NCI-H748 treated with DMSO at 0.1 percent for 48 hours (cell line): ENCODE measurements at places on chromosomes 1 and 21.

- no peak for DNase-seq
These were observed 400.7 kb upstream of the DAB1 start for GRCh38 chr1:57824535-57824934.

DNA sequence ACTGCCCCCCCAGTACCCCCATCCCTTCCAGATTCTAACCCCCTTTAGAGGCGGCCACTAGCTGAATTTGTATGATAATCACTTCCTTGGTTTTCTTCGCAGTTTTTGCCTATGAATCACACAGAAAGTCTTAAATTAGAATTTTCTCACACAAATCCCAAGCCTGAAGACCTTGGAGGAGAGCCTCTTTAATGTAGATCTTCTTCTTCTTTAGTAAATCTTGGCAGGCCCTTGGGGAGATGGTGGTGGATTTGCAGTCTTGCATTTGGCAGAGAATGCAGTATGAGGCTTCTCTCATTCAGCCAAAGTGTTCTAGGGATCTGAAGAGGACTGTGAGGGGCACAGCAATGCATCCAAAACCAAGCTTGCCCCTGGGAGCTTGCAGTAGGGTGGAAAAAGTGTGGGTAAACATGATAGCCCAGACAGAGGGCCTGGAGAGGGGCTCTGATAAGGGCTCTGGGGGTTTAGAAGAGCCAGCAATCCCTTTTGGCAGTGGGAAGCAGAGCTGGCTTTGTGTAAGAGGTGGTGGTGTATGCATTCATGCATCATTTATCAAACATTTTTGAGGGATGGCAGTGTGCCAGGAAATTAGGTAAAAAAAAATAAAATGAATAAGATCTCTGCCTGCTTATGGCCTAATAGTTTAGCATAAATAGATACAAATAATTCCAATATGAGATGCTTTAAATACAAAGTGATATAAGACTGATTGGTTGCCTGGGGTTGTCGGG is 7.7 kb upstream of the CDC42 start:
- DNase-seq = no peak

DNA sequence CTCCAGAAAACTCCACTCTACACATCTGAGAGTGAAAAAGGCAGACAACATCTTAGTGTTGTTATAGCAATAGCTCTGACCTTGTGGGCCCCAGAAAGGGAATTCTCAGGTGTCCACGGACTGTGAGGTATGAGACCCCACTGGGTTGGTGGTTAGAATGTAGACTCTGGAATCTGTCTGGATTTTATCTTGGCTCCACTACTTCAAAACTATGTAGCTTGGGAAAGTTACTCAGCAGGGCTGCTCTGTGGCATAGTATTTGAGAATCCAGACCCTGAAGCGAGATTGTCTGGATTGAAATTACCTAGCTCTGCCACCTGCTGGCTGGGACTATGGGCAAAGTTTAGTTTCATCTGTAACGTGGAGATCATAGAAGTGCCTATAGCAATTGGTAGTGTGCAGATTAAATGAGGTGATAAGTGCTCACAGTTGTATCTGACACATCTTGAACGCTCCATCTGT is 25.8 kb downstream of the PRDM2 start:
- DNase-seq = no peak

DNA sequence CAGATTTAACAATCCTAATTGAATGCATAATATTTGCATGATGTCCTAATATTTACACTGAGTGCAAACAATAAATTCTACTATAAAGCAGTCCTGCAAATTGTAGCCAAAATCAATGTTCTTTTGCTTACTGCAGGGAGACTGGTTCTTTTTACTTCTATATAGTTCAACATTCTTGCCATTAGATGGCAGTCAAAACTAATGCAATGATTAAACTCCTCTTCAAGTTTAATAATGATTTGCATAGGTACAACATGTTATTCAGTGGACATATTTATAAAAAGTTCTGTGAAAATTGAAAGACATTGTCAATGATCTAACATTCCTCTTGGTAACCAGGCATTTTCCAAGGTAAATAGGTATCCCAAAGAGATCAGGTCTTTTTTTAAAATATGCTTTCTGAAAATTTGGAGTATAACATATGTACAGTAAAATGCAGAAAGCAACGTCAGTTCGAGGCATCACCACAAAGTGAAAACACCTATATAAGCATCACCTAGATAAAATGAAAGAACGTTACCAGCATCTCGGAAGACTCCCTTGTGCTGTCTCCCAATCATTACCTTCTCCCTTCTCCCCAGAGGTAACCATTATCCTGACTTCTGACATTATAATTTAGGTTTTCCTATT is 9.8 kb upstream of the FNBP1L start:
- peak; percentile 27 for DNase-seq

DNA sequence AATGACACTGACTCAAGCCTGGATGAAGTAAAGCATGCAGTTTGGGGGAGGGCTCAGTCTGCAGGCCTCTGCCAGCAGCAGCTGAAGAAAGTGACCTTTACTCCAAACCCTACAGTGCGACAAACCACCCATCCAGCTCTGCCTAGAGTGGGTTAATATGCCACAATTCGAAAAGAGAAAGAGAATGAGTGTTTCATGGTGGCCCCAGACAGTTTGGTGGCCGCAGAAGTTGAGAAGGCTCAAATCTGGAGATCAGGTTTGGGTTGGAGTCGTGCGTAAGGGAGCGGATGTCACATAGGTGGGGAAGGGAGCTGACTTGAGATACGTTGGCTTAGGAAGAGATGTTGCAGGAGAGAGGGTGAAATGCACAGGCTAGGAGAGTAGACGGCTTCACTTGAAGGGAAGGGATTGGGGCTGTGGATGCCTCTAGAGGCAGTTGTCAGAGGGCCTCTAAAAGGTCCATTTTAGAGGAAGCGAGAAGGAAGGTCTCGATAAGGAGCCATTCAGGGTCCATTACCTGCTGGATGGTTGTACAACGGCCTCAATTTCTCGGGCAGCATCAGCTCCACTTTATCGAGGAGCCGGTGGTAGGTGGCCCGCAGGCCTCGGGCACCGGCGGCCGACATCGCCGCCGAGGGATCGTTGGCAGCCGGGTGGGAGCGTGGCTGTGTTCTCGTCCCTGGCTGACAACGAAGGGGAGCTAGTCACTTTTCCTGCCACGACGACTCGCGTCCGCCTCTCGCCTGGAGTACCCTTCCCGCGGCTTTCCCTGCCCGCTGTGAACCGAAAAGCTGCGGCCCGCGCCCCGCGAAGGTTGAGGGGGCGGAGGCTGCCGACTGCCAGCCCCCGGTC is 1.0 kb upstream of the DCAF6 start:
- peak; percentile 45 for DNase-seq
